ENCODE measurements at places on chromosomes 1 and 21.

GRCh38 chr21:16455526-16455925, 725.7 kb downstream of the USP25 start:
- no peak for DNase-seq

DNA sequence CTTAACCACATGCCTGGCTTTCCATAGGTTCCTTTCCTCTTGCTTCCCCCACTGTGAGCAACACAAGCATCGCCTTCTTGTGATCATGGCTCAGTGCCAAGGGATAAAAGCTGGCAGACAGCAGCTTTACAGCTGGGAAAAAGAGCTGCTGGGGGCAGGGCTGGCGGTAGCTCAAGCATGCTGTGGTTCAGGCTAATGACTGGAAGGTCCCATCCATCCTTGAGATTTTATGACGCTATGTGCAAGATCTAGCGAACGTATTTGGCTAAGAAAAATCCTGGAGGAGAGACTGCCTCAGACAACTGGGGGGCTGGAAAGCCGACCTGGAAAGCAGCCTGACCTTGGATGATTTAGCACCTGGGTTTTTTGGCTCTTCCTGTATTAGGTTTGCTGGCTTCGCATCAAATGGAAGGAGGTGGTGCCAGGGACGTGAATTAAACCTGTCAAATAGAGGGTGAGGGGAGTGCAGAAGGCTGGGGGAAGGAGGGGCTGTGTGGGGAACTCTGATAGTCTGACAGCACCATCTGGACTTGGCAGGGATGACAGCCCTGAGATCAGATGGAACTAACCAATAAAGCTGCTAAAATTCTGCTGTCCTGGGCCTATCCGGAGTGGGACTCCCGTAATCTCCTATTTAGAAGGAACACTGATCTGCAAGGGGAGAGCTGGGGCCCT, 34.8 kb downstream of the ZMYND12 start:
- no peak for DNase-seq

GRCh38 chr1:8962812-8963530, 17.3 kb downstream of the CA6 start:
- peak; percentile 30 for DNase-seq

DNA sequence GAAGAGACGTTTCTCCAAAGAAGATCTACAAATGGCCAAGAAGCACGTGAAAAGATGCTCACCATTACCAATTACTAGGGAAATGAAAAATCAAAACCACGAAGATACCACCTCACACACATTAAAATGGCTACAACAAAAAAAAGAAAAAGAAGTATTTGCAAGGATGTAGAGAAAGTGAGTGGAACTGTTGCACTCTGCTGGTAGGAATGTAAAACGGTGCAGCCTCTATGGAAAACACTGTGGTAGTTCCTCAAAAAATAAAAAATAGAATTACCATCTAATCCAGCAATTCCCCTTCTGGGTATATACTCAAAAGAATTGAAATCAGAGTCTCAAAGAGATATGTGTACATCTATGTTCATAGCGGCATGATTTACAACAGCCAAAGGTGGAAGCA, 115.4 kb upstream of the EDN2 start:
- no peak for DNase-seq

DNA sequence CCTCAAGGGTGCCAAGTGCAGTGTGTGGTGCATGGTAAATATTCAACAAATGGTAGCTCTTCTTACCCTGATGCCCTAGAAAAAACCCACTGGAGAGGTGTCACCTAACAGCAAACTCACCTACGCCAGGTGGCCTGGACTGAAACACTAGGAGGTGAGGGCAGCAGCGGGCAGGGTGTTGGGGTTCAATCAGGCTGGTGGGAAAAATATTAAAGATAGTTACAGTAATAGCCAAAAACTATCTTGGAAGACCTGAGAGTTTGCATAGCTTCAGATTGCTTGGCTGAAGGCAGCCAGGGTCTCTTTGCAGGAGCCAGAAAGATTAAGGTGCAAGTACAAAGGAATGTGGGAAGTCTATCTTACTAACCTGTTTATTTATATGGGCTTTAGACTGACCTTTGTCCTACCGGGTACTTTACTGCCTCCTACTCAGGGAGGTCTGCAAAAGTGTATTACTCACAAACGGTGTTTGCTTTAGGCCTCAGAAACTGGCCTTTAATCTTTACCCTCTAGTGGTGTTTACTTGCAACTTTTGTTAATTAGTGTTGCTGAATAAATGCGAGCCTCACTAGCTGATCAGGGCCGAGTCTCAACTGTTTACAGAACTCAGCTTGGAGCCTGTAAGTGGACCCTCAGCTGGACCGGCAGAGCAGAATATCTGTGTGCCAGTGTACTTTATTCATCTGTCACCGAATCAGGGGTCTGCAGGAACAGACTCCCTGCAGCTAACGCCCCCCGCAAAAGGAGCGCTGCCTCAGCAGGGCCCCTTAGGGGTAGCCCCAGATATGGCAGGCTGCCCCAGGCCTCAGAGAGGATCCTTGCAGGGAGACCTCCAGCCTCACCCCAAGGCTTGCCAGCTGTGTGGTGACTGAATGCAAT, 63.9 kb downstream of the SYF2 start:
- no peak for DNase-seq

DNA sequence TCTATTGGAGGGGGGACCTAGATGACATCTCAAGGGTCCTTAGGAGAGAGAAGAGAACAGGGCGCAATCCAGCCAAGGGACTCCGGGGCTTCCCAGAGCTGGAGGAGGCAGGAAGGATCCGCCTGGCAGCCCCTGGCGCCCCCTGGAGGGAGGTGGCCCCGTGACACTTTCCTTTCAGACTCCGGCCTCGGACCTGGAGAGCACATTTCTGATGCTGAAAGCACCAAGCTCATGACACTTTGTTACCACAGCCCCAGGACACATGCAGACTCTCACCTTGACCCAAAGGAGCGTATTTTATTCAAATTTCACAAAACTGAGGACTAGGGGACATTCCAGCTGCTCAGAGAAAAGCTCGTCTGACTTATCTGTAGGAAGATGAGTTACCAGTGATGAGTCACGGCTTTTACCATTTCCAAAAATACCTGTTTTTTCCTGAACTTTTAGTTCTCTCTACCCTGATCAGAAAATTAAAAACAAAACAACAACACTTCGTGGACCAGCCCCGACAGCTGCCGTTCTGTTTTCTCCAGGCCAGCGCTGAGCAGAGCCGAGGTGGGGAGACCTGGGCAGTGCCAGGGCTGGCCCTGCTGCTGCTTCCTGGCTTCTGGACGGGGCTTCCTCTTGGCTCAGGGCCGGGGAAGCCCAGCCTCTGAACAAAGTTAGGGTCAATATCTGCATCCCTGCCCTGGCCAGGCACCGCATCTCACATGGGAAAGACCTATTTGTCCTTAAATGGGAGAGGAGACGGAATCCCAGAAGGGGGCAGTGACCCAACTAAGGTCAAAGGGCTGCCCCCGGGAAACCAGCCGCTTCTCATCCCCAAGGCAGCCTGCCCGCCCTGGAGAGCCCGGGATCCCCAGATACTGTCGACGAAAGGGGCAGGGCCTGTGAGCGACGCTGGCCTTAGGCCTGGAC, 21.6 kb upstream of the POFUT2 start:
- DNase-seq, result peak; percentile 20

DNA sequence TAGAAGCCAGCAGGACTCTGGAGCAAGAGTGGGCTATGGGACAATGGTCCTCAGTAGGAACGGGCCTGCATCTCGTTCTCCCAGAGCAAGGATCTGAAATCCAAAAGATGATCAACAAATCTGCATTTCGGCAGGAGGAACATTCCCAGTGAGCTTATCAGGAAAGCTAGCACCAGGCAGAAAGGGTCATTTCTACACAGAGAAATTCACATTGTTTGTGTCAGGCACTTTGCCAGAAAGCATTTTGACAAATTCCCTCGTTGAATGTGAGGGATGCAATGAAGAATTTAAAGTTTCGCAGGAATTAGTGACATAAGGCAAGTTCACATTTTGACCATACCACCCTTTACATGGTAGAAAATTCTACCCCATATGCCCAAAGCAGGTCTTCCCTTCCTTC, 31.6 kb upstream of the ETS2 start:
- DNase-seq, result no peak

DNA sequence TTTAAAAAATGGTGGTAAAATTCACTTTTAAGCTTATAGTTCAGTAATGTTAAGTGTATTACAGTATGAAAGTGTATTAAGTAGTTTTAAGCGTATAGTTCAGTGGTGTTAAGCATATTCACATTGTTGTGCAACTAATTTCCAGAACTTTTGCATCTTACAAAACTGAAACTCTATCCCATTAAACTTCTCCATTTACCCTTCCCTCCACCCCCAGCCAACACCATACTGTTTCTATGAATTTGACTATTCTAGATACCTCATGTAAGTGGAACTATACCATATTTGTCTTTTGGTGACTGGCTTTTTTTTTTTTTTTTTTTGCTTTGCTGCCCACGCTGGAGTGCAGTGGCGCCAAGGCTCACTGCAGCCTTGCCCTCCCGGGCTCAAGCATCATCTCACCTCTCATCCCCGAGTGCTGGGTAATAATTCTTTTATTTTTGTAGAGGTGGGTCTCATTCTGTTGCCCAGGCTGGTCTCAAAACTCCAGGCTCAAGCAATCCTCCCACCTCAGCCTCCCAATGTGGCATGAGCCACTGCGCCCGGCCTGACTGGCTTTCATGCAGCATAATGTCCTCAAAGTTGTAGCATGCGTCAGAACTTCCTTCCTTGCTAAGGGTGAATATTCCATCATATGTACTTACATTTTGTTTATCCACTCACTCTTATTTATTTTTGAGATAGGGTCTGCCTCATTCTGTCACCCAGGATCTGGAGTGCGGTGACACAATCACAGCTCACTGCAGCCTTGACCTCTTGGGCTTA, 45.1 kb upstream of the BMP8B start:
- no peak for DNase-seq

DNA sequence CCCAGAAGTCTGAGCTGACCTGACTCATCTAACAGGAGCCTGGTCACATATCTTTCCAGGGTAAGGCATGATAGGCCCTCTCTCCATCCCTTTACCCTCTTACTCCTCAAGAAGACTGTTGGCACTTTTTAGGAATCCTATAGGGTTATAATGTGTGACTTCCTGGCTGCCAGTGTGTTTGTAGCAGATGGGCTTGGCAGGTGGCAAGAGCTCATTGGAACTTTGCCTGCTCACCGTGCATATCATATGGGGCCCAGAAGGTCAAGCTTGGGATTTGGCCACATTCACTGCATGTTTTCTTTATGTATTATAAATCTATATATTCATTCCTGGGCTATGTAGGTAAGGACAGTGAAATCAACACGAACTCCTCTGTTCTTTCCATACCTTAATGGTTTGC, 5.2 kb downstream of the KAZN start:
- DNase-seq, result no peak

GRCh38 chr1:109208836-109209463, 4.8 kb upstream of the SARS1 start:
- no peak for DNase-seq

GRCh38 chr21:31830701-31831100, 42.1 kb upstream of the HUNK start:
- no peak for DNase-seq

GRCh38 chr1:64686828-64687724, 57.8 kb upstream of the RAVER2 start:
- DNase-seq, result peak; percentile 22

DNA sequence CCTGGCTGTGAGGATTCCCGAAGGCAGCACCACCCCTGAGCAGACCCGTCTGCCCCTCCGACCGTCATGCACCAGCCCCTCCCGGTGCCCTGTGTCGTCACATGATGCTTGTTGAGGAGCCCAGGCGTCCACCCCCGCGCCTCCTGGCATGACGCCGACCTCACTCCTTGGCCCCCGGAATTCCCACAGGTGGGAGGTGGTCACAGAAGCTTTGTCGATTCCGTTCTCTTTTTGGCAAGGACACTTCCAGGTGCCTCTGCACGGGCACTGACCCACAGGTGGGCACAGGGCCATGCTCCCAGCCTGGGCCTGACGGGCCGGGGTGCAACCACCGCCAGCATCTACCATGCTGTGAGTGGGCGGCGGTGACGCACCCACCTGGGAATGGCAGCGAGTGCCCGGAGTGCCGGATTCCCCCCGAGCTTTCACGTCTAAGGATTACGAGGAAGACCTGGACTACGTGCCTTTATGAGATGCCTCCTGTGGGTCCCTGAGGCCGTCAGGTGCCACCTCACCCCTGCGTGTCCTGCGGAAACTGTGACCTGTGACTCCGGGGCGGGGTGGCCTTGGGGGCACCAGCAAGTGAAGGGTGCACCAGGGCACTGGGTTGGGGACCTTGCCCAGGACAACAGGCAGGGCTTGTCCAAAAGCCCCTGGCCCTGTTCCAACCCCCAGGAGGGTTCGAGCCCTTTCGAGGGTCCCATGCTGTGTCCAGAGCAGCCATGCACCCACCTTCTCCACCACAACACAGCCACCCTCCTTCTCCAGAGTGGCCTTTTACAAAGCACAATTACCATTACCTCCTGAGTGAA, 31.4 kb upstream of the COL6A1 start:
- no peak for DNase-seq

DNA sequence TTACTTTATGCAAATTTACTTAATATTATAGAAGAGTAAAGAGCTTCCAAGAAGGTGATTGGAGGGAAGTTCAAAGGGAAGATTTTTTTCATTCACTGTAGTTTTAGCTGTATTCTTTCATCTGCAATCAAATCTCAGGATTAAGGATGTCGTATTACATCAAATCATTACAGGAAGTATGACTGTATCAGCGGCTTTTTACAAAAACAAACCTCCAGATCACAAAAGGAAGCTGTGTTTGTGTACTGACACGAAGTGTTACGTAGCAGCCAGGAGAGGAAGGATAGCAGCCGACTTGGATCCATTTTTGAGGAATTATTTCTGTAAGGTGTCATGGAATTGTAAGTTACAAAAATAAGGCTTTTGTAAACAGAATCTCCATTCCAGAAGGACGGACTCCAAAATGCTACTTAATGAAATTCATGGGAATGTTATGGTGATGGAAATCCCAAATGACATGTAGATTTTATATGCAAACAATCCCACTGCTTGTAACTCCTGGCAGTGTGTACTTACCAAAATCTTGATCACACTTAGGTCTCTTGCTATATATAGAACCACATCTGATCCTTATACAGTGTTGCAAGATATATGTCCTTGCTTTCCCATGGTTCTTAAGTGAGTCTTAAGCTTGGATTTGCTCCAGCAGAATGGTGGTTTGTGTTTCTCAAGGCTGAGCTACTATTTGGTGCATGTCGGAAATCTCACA, 49.8 kb downstream of the KCNJ15 start:
- DNase-seq, result no peak

Data from activated gamma-delta T cell treated with Interleukin-2 at 50 U/mL for 16 hours (primary cell).